ENCODE measurements at places on chromosomes 7 and 10.
A peak's percentile ranks its signal among the peaks of the same experiment; 100 is the strongest.

GRCh38 chr7:108395426-108395825 lies 60.8 kb downstream of the NRCAM start:
- no peak for DNase-seq

GRCh38 chr7:2688409-2689342 lies 674 bp downstream of the AMZ1 start:
- DNase-seq = no peak

GRCh38 chr10:106111246-106111645 lies 1053.3 kb downstream of the SORCS1 start:
- no peak for DNase-seq

DNA sequence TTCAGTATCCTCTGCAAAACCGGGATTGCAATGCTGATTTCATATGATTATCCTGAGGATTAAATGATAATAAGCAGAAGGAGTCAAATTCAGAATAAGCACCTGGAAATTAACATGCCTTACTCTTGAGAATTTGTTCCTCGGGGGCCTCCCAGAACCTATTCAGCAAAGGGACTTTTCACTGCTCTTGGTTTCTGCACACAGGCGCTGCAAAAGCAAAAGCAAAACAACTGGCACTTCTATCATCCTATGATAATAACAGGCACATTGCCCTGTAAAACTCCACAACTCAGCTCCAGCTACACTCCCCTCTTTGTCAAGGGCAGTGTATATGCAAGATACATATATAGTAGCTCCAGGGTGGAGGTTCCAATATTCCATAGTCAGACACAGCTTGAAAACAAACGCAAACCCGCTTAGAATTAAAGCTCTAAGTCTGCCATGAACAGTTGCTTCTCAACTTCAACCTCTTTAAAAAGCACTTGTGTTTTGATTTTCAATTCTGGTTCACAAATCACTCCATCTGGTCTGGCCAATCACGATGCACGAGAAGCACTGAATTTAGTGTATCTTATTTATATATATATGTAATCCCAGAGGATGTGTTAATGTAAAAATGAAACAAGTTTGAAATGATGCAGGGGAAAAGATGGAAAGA lies 119.9 kb upstream of the PTER start:
- DNase-seq = no peak

DNA sequence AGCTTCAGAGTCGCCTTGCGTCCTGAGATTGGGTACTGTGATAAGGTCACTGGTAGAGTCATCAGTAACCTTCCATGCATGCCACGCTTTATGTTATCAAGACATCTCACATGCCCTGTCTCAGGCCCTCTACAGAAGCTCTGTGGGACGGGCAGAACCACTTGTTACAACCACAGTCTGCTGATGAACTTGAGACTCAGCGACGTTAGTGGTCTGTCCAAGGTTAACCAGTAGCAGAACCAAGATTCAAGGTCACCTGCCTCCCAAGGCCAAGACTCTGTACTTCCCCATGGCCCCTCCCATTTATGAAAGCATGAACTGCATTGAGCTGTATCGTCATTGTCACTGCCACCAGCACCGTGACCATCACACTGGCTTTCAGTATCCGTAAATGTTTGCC lies 15.0 kb downstream of the IQCE start:
- DNase-seq = no peak

- no peak for DNase-seq
These were observed 140.2 kb downstream of the LCOR start for GRCh38 chr10:96972264-96972663.

GRCh38 chr7:43112941-43113621 lies 634 bp downstream of the HECW1 start:
- DNase-seq = peak; percentile 69

DNA sequence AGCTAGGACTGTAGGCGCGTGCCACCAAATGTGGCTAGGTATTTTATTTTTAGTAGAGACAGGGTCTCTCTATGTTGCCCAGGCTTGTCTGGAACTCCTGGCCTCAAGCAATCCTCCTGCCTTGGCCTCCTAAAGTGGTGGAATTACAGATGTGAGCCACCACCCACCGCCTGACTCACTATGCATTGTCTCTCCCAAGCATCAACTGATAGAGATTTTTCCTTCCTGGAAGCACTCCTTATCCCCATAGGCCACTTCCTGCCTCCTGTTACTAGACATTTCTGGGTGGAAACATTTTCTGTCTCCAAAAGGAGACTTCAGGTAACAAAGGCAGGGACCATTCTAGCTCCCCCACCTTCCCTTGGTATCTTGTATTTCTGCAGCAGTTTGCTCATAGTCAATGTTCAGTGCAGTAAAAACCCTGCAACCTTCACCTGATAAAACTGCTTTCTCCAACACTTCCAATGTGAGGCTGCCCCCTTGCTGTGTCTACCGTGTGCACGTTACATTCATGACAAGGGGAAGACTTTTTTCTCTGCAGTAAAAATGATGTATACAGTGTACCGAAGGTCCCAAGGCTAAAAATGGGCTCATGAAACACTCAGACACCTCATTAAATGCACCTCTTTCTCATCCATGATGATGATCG lies 84.9 kb downstream of the NHLRC2 start:
- no peak for DNase-seq

Measured in left hindlimb (tissue), 1 donor.